ENCODE measurements at places on chromosomes 2 and 18.

GRCh38 chr18:27713738-27714095, 463.2 kb downstream of the CDH2 start:
- DNase-seq: no peak

DNA sequence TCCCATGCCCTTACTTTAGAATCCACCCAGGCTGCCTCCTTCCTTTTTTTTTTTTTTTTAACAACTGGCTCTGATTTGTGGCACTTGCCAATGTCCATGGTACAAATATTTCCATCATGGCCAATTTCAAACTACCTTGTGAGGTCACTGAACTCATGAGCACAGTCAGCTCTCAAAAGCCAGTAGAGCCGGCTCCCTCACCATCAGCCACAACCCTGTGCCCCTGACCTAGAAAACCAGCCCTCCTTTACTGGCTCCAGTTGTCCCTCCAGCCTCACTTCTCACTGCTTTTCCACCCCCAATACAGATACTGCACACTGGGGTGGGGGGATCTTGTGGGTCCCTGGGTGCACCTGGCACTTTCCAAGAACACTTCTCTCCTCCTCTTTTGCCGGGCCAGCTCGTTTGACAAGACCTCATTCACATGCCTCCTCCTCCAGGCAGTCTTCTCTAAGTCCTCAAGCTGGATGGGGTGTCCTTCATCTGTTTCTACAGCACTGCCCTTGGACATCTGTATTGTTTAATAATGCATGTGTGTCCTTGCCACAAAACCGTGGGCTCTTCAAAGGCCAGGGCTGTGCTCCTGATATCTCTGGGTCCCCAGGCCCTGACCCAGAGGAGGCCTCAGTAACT, 35.5 kb downstream of the SDC1 start:
- DNase-seq: no peak

GRCh38 chr2:126858013-126858412, 40.7 kb upstream of the TEX51 start:
- no peak for DNase-seq

- no peak for DNase-seq
These were observed 33.3 kb downstream of the IL1R2 start for GRCh38 chr2:102025016-102025501.

DNA sequence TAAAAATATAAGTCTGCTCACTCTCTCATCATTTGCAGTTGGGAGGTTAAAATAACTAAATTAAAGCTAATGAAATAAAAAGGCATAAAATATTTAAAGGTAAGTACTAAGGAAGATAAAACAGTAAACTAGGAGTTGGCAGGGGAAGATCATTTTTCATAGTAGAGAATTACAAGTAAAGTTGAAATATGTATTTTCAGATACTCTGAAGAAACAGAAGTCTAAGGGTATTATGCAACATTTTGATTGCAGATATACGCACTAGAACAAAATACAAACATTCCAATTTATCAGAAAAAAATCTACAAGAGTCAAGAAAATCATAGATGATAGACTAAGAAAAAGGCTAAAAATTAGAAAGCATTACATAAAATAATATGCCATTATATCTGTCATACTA, 167.6 kb upstream of the CTAGE1 start:
- DNase-seq: no peak

- no peak for DNase-seq
These were observed 165.6 kb upstream of the NCKAP5 start for GRCh38 chr2:133733901-133734255.

- DNase-seq: no peak
These were observed 147.6 kb upstream of the ITGA6 start for GRCh38 chr2:172279813-172280212.

Data from NCI-H446 treated with DMSO at 0.1 percent for 48 hours (cell line).